A549 treated with GW870086 at 1 μM for 4 hours (cell line): ENCODE measurements at places on chromosomes 3 and 15. TPM values are rescaled to one million over a fixed set of nuclear protein-coding genes. Genes with fewer than 3 reads are reported as not detected.

Gene CLDN11
- total RNA-seq, result 0.17 to 0.32 TPM (median 0.28 TPM) in 4 of 5 replicates, not detected in the other

Gene MUC20
- 0.43 to 1.3 TPM (median 0.75 TPM) in 5 replicates for total RNA-seq

Gene CIB2
- 22.9 to 30.2 TPM (median 28.6 TPM) in 5 replicates for total RNA-seq

Gene DUOXA2
- not detected in 5 replicates for total RNA-seq

Gene STRIT1
- total RNA-seq, result not detected in 5 replicates

Gene STXBP5L
- total RNA-seq, result not detected in 5 replicates

Gene CHD2
- 28.1 to 39.1 TPM (median 31.1 TPM) in 5 replicates for total RNA-seq

Gene ZNF501
- total RNA-seq, result not detected in 5 replicates

Gene INSYN1
- total RNA-seq, result 1.3 to 2.7 TPM (median 2.0 TPM) in 5 replicates

Gene CASR
- total RNA-seq, result not detected in 5 replicates

Gene CMC1
- total RNA-seq, result 44.6 to 50.8 TPM (median 46.6 TPM) in 5 replicates

Gene DNAH12
- 0.05 to 0.16 TPM (median 0.08 TPM) in 3 of 5 replicates, not detected in the others for total RNA-seq

Gene ECE2
- total RNA-seq, result not detected in 5 replicates

Gene EBLN2
- total RNA-seq, result 0.49 to 0.70 TPM (median 0.56 TPM) in 4 of 5 replicates, not detected in the other

Gene TBCCD1
- 5.9 to 6.9 TPM (median 6.8 TPM) in 5 replicates for total RNA-seq

Gene EOMES
- total RNA-seq, result 0.64 to 0.78 TPM (median 0.68 TPM) in 5 replicates

Gene SCAMP2
- 54.4 to 68.8 TPM (median 65.9 TPM) in 5 replicates for total RNA-seq

Gene CSPG5
- 0.96 to 1.2 TPM (median 1.1 TPM) in 5 replicates for total RNA-seq

Gene GPR27
- total RNA-seq, result 2.5 to 3.5 TPM (median 2.9 TPM) in 5 replicates

Gene LMAN1L
- total RNA-seq, result not detected in 5 replicates
